ENCODE measurements at places on chromosomes 1 and 21.

DNA sequence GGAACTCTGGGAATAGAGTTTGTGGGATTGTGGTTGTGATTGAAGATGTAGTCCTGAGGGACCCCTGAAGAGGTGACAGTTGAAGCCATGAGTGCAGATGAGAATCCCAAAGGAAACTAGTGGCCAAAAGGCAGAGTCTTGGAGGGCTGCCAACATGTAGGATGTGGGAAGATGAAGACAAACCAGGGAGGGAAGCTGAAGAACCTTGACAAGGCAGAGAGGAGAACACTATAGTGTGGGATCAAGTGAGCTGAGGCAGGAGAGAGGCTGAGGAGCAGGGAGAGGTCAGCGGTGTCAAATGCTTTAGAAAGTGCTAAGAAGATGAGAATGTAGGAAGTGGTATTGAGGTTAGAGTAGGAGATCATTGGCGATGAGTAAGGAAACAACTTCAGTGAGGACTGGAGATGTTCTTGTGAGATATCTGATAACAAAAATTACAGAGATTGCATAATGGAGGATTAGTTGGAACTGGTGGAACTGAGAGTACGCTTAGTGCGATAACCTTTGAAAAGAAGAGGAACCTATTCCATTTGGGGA, 88.5 kb upstream of the VCAM1 start:
- DNase-seq = peak; percentile 96

GRCh38 chr1:115429241-115429640, 91.2 kb upstream of the NGF start:
- peak; percentile 80 for DNase-seq

- DNase-seq = no peak
These were observed 1.6 kb downstream of the MARK1 start for GRCh38 chr1:220529521-220530020.

GRCh38 chr1:192225703-192226102, 67.4 kb downstream of the RGS18 start:
- DNase-seq = peak; percentile 86

DNA sequence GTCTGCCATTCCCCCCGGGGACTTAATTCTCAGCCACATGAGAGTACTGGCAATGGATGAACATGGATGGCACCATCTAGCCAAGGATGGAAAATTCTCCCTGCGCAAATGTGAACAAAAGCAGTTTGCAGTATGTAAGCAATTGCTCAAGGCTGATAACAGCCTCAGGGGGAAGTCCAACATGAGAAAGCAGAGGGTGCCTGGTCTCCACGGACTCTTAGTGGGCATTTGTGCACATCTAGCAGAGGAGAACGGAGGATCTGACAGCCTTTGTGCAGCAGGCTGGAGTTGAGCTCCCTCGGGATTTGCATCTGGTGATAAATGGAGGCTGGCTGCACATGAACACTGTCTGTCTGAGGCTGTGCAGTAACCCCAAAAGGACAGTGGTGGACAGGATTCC, 13.9 kb upstream of the OLIG1 start:
- no peak for DNase-seq

GRCh38 chr1:202101184-202101583, 21.5 kb upstream of the GPR37L1 start:
- no peak for DNase-seq

DNA sequence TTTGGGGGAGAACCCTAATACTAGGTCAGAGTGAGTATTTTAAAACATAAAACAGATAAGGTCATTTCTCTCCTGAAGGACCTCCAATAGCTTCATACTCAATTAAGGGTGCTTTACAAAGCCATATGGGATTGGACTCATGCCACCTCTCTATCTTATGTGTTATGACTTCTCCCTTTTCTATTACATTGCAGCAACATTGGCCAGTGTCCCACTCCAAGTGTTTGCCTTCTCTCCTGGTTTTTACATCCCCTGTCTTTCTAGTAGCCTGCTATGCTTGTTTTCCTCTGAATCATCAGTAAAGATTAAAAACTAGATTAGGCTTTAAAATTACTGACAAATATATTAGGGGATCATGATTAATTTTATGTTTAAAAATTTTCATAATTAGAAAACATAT, 66.6 kb downstream of the SCMH1 start:
- DNase-seq = no peak

DNA sequence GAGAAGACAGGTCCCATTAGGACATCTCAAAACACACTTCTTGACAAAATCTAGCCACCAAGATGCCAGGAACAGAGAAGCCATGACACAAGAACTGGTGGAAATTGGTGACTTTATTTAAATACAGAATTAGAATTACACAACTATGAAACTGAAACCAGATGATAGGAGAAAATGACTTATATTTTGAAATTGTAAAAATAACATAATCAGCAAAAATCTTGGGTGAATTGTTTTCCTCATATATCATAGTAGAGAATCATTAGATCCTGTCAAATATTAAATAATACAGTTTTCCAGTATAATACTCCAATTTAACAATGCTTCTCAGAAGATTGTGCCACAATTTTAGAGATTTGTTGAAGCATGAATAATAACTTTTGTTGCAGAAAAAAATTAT, 81.5 kb upstream of the MROH9 start:
- no peak for DNase-seq

GRCh38 chr1:48251323-48251722, 28.8 kb downstream of the SLC5A9 start:
- DNase-seq = no peak

- DNase-seq = peak; percentile 17
These were observed 193.0 kb downstream of the CACNA1E start for GRCh38 chr1:181676269-181676668.

- DNase-seq = peak; percentile 82
These were observed 89.7 kb upstream of the RGS1 start for GRCh38 chr1:192485692-192486436.

- DNase-seq = no peak
These were observed 58.8 kb downstream of the AK4 start for GRCh38 chr1:65206836-65207235.

DNA sequence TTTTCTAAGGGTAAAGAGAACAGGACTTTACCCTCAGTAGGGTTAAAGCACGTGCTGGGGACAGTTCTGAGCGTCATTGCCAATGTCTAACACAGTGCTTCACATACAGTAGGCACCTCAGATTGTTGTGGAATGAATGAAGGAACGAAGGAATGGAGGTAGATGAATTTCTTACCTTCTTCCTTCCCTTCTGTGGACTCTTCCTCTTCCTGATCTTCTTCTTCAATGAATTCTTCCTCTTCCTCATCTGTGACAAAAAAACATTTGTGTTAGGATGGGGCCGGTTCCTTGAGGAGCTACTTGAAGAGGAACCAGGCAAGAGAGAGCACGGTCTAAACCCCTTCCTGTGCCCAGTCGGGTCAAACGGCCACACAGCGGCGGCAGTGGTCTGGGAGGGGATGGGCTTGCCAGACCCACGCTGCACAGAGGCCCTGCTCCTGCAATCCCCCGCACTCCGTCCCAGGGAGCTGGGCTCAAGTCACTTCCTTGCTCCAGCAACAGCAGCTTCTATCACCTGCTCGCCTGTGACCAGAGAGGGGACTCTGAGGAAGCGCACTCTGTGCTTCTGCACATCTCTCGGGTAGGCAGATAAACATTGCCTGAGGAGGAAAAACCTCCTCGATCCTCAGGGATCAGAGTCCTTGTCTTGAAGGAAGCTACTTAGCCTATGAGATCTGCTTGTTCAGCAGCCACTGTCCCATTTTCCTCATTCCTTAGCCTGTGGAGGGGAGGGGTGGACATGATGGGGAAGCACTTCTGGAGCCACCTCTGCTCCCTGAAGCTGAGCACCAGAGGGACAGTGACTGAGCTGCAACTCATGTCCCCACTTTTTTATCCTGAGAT, 8.0 kb upstream of the SLC30A2 start:
- no peak for DNase-seq

DNA sequence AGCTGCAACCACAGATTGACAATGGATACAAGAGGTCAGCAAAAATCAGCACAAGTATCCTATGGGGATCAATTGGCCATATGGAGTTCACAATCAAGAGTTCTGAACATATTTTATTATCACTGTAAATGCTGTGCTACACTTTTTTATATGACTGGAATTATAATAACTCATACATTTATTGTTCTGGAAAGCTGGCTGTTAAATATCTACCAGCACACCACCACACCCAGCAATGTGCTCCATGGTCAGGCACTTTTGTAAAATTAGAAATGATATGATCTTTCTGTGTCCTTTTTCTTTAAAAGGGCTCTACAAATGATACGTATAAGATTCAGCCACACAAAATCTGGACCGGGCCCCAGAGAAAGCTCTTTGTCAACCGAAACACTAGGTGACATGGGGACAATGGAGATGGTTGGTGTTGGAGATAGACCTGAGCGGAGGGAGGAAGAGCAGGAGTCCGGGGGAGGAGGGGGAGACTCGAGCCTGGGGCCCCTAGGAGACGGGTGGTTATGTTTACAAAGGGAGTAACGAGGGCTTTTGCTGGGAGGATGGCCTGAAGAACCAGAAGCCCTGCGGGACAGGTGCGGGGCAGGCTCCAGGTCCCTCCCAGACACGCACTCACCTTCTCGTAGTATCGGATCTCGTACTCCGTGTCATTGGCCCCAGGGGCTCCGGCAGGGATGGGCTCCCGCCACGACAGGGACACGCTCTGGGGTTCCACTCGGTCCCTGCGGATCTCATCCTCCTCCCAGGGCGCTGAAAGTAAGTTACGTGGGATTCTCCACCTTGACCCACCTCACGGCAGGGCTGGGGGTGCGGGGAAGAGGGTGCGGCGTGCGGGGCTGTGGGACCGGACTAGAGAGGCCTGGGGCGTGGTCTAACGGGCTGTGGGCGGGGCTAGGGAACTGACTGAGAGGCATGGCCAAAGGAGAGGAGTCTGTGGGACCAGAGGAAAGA, 30.0 kb downstream of the EPHA10 start:
- no peak for DNase-seq

DNA sequence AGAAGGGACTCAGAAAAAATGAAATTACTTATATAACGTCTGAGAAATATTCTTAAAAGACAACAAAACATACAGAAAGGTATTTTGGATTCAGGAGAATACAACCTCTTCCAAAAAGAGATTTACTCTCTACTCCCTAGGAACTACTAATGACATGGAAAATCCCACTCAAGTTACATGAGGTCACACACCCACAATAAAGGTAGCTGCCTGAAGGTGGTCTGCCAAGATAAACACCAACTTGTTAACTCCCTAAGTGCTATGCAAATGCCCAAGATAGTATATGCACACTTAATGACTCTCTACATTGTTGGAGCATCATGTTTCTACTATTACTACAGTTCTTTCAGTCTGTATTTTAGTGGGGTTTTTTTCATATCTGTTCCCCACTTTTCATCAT, 26.5 kb downstream of the RERE start:
- DNase-seq = no peak

DNA sequence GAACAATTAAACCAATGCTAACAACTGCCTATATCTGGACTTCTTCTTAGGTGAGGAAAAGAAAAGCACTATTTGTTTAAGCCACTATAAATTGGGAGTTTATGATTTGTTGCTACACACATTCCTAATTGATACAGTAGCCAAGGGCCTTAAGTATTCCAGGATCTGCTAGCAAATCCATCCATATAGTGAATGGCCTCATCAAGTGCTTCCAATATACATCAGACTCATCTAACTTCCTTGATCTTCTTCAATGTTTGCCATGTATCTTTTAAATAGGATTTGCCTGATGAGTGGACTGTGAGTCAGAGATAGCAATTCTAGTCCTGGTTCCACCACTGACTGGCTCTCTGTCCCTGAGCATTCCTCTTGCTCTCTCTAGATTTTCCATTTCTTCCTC, 430.2 kb downstream of the OMA1 start:
- DNase-seq = no peak

DNA sequence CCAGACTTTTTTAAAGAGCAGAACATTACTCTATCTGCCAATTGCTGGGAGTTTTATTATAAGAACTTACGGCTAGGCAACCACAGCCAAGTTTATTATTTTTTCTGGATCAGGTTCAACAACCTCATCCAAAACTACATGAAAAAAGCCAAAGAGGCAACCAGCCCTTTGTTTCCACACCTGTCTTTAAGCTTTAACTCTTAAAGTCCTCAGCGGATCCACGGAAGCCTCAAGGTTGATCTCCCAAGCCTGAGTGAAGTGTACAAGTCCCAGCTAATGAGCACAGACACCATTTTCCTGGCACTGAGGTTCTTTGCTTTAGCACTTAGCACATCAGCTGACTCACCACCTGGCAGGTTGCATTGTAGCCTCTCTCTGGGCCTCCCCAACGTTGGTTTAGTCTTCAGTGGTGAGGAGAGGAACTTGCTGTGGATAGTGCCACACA, 143.1 kb downstream of the TGFBR3 start:
- DNase-seq = peak; percentile 21

GRCh38 chr1:1157426-1157913, 16.2 kb upstream of the TTLL10 start:
- DNase-seq = peak; percentile 91

GRCh38 chr1:19257178-19257914, 5.7 kb downstream of the MRTO4 start:
- DNase-seq = no peak

- DNase-seq = peak; percentile 21
These were observed 18.5 kb upstream of the FAM20B start for GRCh38 chr1:179007233-179007632.

DNA sequence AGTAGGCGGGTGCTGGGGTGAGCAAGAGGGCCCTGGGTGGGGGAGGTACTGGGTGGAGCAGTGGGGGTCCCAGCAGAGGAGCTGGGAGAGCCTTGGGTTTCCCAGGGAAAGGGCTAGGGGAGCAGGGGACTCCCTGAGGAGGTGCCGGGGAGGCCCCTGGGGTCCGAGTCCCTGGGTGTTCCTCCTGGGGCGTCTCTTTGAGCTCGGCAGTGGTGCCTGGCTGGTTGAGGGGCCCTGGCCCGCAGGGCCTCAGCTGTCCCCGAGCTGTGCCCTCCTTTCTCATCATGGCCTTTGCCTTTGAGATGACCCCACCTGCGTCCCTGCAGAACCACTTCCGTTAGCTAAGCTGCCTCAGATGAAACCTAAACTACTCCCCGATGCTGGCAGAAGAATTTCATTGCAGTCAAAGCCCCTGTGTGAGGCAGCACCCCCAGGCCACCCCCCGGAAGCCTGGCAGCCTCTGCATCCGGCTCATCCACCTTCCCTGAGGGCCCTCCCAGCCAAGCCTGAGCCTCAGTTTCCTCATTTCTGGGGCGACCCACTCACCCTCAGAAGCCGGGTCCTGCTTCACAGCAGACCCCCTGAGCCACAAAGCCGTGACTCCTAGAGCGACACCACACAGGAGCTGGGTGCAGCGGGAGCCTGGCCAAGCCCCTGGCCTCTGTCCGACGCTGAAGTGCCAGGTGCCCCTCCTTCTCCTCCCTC, 43.5 kb upstream of the TRAPPC10 start:
- no peak for DNase-seq

DNA sequence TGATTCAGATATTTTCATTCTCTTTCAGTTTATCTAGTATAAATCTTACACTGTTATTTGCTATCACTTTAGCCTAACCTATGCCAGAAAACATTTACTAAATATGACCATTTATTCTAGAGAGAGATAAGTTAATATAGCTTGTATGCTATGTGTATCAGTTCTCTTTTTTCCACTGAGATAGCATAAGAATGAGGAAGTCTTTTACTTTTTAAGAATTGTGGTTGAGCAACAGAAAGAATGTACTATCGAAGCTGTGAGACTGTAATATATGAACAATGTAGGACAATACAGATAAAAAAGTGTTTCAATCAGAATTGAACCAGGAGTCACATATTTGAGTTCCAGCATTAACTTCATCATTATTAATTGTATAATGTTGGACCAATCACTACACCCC, 479.9 kb upstream of the PLXNA2 start:
- no peak for DNase-seq

GRCh38 chr1:203342192-203342940, 8.6 kb downstream of the FMOD start:
- DNase-seq = peak; percentile 33

- no peak for DNase-seq
These were observed 62.5 kb downstream of the CHRM3 start for GRCh38 chr1:239448911-239449310.
